Cortex of kidney (tissue), 1 donor: ENCODE measurements at places on chromosomes 1 and 21.

GRCh38 chr1:182257369-182258063 lies 134.1 kb downstream of the GLUL start:
- DNase-seq: no peak

DNA sequence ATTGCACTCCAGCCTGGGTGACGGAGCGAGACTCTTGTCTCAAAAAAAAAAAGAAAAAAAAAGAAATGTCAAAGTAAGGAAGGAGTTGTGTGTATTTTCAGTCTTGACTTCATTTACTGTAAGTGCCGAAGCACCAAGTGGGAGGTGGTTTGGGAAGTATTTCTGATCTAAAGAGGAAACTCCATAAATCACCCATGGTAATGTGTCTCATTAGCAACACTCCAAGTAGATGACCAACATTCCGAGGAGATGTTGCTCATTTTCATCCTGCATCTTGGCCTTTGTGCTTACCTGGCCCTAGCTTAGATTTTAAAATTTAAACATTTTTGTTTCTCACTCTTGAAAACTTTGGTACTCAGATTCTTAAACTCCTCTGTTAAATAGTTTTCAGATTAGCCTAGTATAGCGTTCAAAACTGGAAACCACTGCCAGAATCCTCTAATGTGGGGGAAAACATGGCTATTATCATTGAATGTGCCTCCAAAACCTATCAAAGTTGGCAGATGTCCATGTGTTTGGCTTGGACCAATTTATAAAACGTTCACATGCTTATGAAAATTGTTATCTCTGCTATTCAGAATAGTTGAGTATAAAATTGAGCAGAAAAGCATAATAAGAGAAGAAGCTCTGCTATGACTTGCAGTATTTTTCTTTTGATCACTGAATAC lies 110.4 kb downstream of the NFIA start:
- DNase-seq: no peak

DNA sequence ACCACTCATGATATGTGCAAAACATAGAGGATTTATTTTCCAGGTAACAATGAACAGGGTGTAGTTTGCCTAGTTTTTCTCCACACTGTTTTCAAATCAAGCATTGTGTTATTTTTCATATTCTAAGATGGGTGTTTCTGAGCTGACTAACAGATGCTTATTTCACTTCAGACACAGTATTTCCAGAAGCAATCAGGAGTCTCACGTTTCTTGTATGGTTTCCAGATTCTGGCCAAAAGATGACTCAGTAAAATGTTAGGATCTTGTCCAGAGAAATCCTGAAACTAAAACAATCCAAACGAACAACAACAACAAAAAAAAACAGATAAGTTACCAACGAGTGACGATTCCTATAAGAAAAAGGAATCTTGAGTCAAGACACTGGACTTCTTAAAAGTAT lies 5.3 kb downstream of the UTS2 start:
- DNase-seq: no peak

GRCh38 chr1:23673086-23673813 lies 18.4 kb upstream of the RPL11 start:
- DNase-seq: no peak

DNA sequence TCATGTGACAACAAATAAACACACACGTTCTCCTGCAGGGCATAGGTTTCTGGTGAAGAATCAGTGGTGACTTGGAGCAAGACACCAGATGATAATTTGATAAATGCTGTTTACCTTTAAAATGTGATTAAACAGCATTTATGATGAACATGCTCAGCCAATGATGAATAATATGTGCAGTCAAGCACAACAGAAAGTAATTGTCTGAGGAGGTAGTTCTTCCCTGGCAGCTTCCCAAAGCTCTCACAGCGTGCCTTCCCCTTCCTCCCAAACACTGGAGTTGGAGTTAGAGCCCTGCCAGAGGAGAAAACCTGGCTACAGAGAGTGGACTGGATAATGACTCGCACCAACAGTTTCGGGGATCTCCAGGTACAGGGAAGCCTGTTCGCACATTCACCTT lies 463.5 kb downstream of the SMYD3 start:
- no peak for DNase-seq

- no peak for DNase-seq
Measured at GRCh38 chr21:32215306-32215685, 63.6 kb downstream of the MIS18A start.

GRCh38 chr1:232835166-232835565 lies 29.9 kb downstream of the MAP10 start:
- no peak for DNase-seq

- no peak for DNase-seq
Measured at GRCh38 chr1:239025223-239025622, 361.1 kb upstream of the CHRM3 start.

DNA sequence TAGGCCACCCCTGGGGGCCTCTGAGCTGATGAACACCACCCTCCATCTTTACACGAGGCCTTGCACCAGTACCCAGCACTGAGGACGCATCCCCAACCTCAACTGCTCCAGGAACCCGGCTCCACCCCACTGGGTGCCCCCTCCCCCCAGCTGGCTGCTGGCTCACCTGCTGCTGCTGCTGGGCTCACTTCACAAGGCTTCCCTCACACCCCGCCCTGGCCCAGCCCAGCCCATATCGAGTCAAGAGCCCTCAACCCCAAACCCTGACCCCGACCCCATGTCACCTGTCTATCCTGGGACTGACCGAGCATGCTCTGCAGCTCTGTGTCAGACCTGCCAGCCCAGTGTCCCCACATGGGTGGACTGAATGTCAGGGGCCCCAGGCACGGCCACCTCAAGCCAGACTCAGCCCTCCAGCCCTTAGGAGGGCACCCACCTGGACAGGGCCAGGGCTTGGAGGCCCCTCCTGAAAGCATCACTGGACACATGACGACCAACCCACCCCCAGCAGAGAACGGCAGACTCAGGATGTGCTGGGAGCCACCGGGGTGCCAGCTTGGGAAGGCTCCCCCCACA lies 21.4 kb downstream of the WNT9A start:
- DNase-seq: no peak

GRCh38 chr1:216448011-216448510 lies 24.8 kb upstream of the USH2A start:
- DNase-seq: no peak

DNA sequence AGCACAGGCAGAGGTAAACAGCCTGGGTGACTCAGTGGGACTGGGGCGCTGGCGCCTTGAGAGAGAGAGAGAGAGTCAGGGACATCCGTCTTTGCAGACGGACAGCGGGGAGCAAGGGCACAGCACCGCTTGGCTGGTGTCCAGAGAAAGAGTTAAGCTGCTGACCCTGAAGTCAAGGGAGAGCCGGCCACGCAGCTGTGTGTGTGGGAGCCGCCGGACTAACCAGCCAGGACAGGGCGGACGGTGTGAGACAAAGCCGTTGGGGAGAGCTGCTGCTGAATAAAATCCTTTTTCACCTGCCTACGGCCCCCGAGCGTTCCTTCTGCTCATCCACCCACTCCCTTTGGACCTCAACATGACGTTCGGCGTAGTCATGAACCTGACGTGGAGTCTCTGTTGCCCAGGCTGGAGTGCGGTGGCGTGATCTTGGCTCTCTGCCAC lies 14.5 kb downstream of the CFAP74 start:
- no peak for DNase-seq

- no peak for DNase-seq
Measured at GRCh38 chr1:235682216-235682615, 32.6 kb upstream of the GNG4 start.

- DNase-seq: no peak
Measured at GRCh38 chr1:177854951-177855350, 114.9 kb downstream of the SEC16B start.

- no peak for DNase-seq
Measured at GRCh38 chr1:119613769-119614720, 34.0 kb downstream of the ZNF697 start.

DNA sequence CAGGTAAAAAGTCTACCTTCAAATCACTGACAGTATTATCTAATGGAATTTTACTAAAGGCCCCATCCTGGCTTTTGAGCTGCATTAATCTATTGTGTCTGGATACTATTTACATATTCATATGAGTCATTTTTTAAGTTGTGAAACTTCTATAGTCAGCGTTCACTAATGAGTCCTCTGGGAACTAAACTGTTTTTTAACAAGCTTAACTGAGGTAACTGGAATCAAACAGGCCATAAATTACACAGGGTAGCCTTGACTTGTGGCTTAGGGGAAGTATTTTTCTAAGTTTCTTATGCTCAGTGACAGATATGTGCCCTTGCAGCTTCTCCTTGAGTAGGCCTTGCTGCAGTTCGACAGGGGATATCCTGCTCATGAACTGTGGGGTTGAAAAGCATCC lies 68.8 kb downstream of the JMJD4 start:
- DNase-seq: no peak

- no peak for DNase-seq
Measured at GRCh38 chr1:179996099-179996498, 41.5 kb downstream of the CEP350 start.
